ENCODE measurements at places on chromosomes 5 and 9.

GRCh38 chr5:54969242-54969641, 16.2 kb downstream of the ESM1 start:
- H3K4me1 ChIP-seq, result no peaks in the 10 kb centered on the region
- H3K27me3 ChIP-seq, result peaks cover 2% of the 10 kb centered on the region
- H3K27ac ChIP-seq, result no peak overlapping the region
- no peak overlapping the region for H3K4me3 ChIP-seq
- no peak for DNase-seq
- H3K36me3 ChIP-seq, result peaks cover 4% of the 10 kb centered on the region

DNA sequence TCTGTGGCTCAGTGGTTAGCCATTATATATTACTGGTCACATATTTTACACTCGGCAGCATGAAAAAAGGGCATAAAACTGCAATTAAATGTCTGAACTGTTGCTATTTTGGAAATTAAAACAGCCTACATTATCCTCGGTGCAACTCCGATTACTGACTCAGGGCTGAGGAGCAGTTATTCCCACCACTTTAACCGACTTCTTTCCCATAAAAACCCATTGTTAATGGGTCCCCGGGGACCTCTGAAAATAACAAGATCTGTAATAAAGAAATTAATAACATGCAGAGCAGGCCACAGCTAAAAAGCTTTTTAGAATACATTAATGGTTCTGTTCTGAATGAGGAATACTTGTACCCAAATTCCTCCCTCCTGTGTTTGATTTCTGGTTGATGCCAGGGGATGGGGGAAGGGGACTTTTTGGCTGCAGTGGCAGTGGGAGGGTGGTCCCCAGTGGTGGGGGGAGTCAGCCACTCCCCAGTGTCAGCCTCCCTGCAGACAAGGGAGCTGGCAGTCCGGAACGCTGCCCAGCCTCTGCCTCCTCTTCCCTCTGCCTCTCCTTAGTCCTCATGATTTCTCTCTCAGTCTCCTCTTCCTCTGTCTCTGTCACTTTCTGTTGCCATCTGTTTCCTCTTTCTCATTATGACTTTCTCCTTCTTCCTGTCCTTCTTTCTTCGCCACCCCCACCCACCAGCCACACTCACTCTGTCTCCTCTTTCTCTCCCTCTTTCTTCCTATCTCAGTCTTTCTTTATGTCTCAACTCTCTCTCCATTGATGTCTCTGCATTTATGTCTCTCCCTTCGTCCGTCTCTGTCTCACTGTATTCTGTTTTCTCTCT, 59.0 kb upstream of the ZBTB43 start:
- H3K36me3 ChIP-seq, result no peaks in the 10 kb centered on the region
- H3K27me3 ChIP-seq, result peaks cover 63% of the 10 kb centered on the region
- DNase-seq, result no peak
- H3K4me1 ChIP-seq, result peaks cover 27% of the 10 kb centered on the region
- H3K4me3 ChIP-seq, result no peak overlapping the region

- no peak overlapping the region for H3K4me3 ChIP-seq
- peaks cover 71% of the 10 kb centered on the region for H3K36me3 ChIP-seq
- no peaks in the 10 kb centered on the region for H3K27me3 ChIP-seq
These were observed 15.2 kb downstream of the DNAJC21 start for GRCh38 chr5:34944460-34945047.

DNA sequence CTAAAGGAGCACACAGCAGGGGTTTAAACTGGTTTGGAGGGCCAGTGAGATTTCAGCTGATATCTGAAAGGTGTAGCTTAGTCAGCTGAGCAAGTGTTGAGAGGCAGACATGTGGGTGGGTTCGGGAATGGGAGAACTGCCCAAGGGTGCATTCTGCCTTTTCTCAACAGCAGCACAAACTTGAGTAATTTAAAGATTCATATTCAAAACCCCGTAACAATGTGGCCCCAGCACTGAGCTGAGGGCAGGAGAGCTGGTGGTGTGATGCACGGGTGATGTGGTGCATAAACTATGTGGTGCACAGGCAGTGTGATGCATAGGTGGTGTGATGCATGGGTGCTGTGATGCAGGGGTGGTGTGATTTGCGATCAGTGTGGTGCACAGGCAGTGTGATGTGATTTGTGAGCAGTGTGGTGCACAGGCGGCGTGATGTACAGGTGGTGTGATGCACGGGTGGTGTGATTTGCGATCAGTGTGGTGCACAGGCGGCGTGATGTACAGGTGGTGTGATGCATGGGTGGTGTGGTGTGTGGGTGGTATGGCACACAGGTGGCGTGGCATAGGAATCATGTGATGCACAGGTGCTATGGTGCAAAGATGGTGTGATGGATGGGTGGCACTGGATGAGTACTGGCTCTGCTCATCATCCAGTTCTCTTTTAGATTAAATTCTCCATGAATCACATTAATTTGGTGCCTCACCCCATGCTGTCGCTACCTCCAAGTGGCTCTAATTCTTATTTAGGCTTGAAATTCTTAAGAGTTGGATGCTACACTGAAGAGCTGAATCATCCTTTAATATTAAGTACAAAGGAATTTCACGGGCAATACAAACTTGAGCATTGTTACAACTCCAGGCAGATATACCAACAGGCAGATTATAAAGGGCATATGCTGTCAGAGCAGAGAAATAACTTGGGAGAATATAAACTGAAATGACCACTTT, 53.6 kb downstream of the DAP start:
- peaks cover 20% of the 10 kb centered on the region for H3K4me1 ChIP-seq
- H3K36me3 ChIP-seq, result peaks cover 25% of the 10 kb centered on the region

DNA sequence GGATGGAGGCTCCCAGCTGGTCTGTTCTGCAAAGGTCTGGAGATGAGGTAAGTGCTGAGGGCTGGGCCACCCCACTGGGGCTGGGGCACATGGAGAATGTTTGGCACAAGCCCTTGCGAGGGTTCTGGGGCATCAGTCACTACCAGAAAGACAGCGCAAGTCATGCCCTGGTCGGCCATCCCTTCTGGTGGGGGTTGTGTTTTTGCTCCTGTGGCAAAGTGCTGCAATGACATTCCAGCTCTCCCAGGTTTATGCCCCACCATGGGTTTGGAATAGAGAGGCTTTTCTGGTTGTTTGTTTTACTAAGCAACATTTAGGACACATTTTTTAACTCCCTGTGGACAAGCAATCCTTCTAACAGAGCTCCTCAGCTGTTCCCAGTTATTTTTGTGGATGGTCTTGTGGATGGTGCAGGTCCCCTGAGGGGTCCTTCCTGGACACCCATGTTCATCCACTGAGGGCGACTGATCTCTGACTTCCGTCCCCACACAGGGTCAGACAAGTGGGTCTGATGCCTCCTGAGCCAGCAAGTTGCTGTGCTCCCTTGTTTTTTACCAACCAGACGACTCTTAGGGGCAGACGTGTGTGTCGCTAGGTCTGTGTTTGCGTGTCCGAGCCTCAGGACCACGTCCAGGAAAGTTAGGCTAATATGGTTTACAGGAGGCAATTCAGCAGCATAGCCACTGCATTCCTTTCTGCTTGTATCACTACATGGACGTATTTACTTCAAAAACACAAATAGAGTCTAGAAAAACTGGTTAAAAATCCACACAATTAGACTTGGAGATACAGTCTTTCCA, 64.9 kb upstream of the ECM2 start:
- H3K4me3 ChIP-seq, result no peak overlapping the region
- H3K4me1 ChIP-seq, result peaks cover 30% of the 10 kb centered on the region
- peaks cover 4% of the 10 kb centered on the region for H3K27me3 ChIP-seq
- H3K27ac ChIP-seq, result peak overlapping the region; percentile 97
- H3K36me3 ChIP-seq, result peaks cover 19% of the 10 kb centered on the region
- no peak for DNase-seq

GRCh38 chr9:15531380-15531779, 20.6 kb upstream of the PSIP1 start:
- no peaks in the 10 kb centered on the region for H3K4me1 ChIP-seq
- no peak overlapping the region for H3K27ac ChIP-seq
- H3K27me3 ChIP-seq, result no peaks in the 10 kb centered on the region
- no peak overlapping the region for H3K4me3 ChIP-seq
- DNase-seq, result no peak

GRCh38 chr5:5203451-5203850, 63.3 kb downstream of the ADAMTS16 start:
- no peaks in the 10 kb centered on the region for H3K36me3 ChIP-seq
- H3K4me3 ChIP-seq, result no peak overlapping the region
- no peak for DNase-seq
- peaks cover 13% of the 10 kb centered on the region for H3K4me1 ChIP-seq
- H3K27me3 ChIP-seq, result no peaks in the 10 kb centered on the region
- H3K27ac ChIP-seq, result no peak overlapping the region

DNA sequence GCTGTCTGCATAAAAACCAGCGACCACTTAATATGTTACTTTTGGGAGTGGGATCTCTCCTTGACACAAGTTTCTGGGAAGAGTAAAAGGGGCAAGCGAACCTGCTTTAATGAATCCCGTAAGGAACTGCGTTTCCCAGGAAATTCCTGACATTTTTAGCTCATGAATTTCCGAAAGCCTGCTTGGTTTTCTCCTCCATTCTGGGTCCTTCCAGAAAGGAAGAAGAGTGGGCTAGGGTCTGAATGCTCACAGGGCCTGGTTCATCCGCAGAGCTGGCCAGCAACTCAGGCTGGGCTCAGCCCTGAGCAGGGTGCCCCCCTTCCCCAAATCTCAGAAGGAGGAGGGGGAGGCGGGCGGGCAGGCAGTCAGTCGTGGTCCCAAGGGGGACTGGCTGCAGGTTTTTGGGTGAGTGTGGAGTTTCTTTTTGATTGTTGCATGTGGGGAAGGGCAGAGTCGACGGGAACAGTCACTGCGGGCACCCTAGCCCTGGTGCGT, 1.2 kb upstream of the PURA start:
- no peaks in the 10 kb centered on the region for H3K36me3 ChIP-seq
- peak overlapping the region; percentile 55 for H3K4me3 ChIP-seq
- peaks cover 96% of the 10 kb centered on the region for H3K27me3 ChIP-seq
- peaks cover 30% of the 10 kb centered on the region for H3K4me1 ChIP-seq
- H3K27ac ChIP-seq, result no peak overlapping the region

DNA sequence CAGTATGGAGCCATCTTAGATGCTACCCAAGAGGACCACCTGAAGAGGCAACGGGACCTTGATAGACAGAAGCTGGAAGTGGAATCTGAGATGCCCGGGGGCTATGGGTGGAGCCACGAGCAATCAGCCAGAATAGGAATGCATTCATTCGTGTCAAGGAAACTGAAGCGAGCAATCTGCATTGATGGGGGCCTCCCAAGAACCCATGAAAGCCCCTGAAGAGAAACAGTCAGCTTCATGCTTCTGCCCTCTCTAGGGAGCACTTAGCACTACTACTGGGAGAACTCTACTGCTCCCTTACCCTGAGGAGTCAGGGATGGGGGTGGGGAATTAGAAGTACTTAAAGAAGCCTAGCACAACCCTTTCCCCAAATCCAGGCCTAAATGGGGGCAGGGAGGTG, 51.9 kb upstream of the TCERG1 start:
- DNase-seq, result peak; percentile 19
- no peak overlapping the region for H3K4me3 ChIP-seq
- H3K4me1 ChIP-seq, result peaks cover 8% of the 10 kb centered on the region
- no peaks in the 10 kb centered on the region for H3K36me3 ChIP-seq
- no peak overlapping the region for H3K27ac ChIP-seq

- H3K27ac ChIP-seq, result no peak overlapping the region
- H3K36me3 ChIP-seq, result peaks cover 27% of the 10 kb centered on the region
- no peak for DNase-seq
- no peak overlapping the region for H3K4me3 ChIP-seq
- H3K4me1 ChIP-seq, result peaks cover 5% of the 10 kb centered on the region
These were observed 7.1 kb downstream of the UBAP1 start for GRCh38 chr9:34185778-34186551.

DNA sequence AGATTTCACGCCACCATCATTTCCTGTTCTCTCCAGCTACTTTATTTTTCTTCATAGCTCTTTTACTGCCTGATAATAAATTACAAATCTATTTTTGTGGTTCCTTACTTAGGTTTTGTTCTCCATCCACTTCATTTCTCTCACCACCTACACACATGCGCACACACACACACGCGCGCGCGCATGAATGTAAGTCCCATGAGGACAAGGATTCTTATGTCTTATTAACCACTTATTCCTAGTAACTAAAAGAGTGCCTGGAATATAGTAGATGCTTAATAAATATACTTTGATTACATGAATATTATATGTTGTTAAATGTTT, 116.5 kb downstream of the TRPM6 start:
- H3K36me3 ChIP-seq, result no peaks in the 10 kb centered on the region
- peaks cover 18% of the 10 kb centered on the region for H3K27me3 ChIP-seq
- H3K27ac ChIP-seq, result no peak overlapping the region
- no peak for DNase-seq
- no peaks in the 10 kb centered on the region for H3K4me1 ChIP-seq
